ENCODE measurements at places on chromosomes 12 and 14.

GRCh38 chr12:123264642-123265041 lies 7.0 kb downstream of the CDK2AP1 start:
- no peak for DNase-seq

- DNase-seq = no peak
Measured at GRCh38 chr12:72535212-72535990, 263.2 kb downstream of the TRHDE start.

DNA sequence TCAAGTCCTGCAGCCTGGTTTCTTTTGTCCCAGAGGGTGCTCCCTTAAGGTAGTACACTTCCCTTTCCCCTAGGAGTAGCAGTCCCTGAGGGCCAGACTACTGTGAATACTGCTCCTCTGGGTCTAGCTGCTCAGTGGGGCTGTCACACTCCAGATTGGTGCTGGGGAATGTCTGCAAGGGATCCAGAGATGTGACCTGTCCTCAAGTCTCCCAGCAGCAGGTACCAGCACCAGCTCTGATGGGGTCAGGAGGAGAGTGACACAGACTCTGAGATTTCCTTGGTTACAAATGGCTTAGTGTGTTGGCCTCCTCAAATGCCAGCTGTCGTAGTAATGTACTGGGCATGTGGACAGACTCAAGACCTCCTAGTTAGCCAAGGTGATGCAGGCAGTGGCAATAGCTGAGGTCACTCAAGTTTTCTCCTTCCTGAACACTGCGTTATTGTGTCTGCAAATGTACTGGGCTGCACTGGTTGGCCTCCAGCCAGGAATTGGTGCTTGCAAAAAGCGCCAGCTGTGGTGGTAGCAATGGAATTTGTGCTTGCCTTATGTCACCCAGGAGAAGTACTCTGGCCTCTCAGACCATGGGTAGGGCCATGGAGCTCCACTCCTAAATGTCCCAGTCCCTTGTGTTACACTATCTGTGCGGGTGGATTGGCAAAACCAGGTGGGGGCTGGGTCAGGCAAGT lies 36.4 kb upstream of the AEBP2 start:
- DNase-seq = no peak

DNA sequence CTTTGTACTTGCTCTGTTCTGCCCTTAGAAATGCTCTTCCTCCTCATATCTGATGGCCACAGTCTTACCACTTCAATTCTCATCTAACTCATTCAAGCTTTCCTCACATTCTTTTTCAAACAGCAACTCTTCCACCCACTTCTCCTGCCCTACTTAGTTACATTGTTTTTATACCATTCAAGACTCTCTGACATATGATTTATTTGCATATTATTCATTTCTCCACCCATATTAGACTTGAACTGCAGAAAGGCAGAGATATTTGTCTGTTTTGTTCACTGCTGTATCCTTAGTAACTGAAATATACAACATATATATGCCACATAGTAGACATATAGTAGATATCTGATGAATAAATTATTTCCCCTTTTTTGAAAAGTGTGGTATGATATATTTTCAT lies 95.5 kb upstream of the DCN start:
- no peak for DNase-seq

DNA sequence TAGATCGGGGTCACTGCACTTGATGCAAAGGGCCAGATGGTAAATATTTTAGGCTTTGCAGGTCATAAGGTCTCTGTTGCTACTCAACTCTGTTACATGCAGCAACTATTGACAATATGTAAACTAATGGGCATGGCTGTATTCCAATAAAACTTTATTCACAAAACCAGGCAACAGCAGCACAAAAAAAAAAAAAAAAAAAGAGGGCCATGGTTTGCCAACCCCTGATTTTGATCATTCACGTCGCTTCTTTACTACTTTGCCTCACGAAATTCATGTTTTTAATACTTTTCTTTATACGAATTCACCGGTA lies 152.9 kb downstream of the RBM19 start:
- no peak for DNase-seq

DNA sequence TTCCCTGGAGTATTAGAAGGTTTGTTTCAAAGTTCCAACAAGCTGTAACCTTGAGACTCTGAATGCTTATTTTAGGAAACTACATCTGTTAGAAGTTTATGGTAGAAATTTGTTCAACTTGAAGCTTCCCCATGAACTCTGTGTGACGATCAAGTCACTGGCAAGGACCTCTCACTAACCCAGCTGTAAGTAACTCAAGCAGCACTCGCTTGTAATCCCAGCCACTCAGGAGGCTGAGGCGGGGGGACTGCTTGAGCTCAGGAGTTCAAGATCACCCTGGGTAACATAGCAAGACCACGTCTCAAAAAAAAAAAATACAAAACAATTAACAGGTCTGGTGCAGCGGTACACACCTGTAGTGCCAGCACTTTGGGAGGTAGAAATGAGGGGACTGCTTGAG lies 25.6 kb downstream of the TESC start:
- no peak for DNase-seq

DNA sequence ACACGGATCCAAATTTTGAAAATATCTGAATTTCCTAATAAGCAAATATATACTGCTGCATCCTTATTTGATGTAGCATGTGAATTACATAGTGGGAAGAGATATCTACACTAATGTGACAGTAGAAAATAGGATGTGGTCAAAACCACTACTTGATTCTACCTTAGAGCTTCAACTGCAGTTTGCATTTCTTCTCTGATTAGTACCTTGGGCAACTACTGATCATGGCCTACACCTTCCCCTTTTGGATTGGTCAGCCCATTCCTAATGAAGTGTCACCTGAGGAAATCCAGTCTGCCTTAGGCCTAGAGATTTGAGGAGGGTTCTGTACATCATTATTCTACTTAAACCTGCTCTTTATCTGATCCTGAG lies 10.7 kb downstream of the LLPH start:
- DNase-seq = no peak

- DNase-seq = no peak
Measured at GRCh38 chr12:37666069-37666781, 650.3 kb upstream of the ALG10B start.

DNA sequence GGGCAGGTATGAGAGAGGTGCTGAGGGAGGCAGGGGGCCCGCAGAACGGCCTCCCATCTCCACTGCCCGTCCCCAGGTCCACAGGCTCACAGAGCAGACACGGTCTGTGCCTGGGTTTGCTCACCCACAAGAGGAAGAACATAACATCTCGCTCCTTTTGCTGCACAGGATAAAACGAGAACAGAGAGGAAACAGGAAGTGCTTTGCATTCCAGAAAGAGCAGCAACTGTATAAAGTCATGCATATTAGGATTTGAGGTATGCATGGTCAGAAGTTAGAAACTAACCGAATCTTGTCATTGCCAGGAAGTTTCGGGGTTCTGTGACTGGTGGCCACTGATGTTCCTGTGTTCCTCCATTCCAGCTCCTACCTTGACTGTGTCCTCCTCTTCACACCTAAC lies 25.0 kb downstream of the NTF3 start:
- DNase-seq = no peak

GRCh38 chr12:8914716-8915526 lies 612 bp downstream of the PHC1 start:
- DNase-seq = no peak

- no peak for DNase-seq
Measured at GRCh38 chr12:59304077-59304721, 291.6 kb upstream of the SLC16A7 start.

GRCh38 chr12:130438711-130439110 lies 101.0 kb downstream of the PIWIL1 start:
- no peak for DNase-seq

DNA sequence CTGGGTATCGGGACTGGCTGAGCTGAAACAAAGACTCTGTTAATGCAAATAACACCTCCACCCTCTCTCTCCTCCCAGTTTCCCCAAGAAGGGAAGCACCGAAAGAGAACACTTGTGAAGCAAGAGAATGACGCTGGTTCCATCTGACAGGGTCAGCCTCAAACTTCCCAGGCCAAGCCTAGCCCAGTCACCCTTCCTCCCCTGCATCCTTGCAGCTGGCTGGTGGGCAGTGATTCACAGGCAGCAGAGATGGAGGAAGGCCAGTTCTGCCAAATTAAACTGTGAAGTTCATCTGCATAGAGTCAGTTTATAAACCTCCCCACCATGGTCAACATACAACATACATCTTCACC lies 2.8 kb downstream of the LRRC74A start:
- DNase-seq = no peak

- DNase-seq = no peak
Measured at GRCh38 chr12:85784096-85784720, 52.0 kb downstream of the RASSF9 start.

- DNase-seq = no peak
Measured at GRCh38 chr12:111022386-111022785, 102.0 kb upstream of the MYL2 start.

- no peak for DNase-seq
Measured at GRCh38 chr14:54591461-54591860, 24.5 kb downstream of the SAMD4A start.

- no peak for DNase-seq
Measured at GRCh38 chr14:23492618-23493272, 23.2 kb downstream of the NGDN start.

GRCh38 chr12:73547421-73547820 lies 990.2 kb upstream of the ATXN7L3B start:
- no peak for DNase-seq

DNA sequence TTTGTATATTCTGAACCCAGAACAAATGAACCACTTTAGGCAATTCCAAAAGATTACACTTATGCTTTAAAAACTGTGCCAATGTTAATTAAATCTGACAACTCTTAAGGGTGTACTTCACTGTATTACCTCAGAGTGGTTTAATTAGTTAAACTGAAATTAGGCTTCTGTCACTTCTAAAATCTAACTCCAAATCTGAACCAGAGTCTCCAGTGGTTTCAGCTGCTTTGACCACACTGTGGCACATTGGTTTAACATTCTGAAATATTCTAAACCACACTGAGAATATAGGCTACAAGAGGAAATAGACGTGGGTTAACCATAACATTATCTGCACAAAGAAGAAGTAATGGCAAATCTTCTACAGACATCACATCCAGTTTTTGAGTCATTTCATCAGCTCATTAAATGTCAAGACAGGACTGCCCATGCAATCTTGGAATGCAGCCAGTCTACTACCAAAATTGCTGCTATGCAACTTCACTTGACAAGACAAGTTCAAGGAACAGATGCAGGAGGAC lies 94.8 kb downstream of the LRP6 start:
- no peak for DNase-seq

GRCh38 chr14:105711044-105711620 lies 184.7 kb downstream of the TMEM121 start:
- DNase-seq = no peak

GRCh38 chr12:98595243-98595988 lies 1.9 kb downstream of the SLC25A3 start:
- DNase-seq = no peak

DNA sequence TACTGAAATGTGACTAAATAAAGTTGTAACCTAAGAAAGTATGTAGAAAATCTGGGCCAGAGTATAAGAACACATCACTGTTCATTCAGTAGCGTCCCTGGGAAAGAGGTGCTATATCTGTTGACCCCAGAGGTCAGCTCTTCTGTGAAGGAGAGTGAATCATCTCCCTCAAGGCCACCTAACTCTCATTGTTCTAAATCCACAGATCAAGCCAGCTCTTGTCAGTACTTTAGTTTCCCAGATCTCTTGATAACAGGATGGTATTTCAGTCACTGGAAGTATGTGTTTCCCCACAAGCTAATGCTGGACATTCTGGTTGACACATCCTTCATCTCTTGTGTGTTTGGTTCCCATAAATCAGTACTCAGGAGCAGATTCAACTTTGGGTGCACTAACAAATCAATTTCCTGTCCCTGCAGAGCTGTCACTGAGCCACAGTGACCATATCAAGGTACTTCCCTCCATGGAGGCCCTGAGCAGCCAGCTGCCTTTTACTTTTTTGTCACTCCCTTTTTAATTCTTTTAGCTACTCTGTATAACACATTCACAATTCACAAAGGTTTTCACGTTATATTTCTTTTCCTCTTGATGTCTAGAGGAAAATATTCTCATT lies 7.8 kb downstream of the KRT1 start:
- DNase-seq = no peak

- DNase-seq = no peak
Measured at GRCh38 chr14:49992448-49992847, 99.6 kb downstream of the ARF6 start.

DNA sequence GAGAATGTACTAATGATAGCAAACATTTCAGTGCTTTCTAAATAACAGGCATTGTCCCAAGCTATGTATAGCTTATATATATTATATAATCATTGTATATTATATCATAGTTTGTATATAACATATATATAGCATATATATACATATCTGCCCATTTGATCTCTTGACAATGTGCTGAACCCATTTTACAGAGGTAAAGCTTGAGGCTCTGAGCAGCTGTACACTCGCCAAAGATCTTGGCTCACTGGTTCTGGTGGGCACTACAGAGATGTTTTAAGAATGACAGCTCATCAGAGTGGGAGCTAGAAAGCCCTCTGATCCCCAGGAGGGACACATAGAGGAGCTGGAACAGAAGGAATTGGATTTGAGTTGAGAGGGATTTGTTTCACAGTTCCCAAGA lies 68.2 kb upstream of the ACTN1 start:
- DNase-seq = no peak

DNA sequence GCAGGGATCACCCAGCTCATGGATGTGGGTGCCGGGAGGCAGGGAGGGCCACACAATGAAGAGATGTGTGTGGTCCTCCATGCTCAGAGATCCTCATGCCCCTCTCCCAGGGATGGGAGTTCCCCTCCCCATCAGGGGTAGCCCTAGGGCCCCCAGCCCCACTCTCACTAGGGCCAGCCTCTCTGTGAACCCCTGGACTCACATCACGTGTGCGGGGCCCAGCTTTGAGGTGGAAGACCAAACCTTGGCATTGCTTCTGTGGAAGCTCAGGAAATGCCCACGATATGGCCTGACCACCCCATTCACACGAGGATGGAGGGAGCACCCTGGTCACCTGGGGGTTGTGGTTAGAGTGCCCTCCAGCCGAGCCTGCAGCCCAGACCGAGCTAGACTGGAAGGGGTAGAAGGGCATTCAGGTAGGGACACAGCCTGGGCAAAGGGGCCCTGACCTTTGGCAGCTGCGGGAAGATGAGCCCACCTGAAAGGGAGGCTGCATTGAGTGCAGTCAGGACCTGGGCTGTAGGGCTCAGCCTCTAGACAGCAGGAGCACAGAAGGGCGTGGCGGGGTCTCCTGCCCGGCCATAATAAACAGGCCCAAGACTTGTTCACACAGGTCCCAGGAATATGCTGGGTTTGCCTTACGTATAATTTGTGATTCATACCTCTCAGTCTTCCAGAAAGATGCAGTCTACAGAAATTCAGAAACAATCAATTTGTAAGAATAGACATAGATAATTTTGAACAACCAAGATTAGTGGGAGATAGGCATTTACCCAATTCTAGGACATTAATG lies 34.8 kb upstream of the RCOR1 start:
- no peak for DNase-seq

DNA sequence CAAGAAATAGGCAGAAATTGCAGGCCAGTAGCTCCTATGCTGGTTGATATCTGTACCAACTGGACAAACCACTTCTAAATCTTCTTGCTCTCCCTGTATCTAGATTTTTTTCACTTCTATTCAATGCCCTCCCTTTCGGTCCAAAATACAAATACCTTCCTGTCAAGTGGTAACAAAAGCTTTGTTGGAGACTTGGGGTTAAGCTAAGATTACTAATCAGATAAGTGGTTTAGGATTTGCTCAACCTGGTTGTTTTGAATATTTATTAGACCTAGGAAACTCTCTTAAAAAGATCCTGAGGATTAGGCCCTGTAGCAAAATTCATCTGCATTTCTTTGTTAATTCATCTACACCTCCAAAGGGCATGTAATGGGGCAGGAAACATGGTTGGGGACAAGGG lies 410.1 kb downstream of the NAV3 start:
- DNase-seq = no peak

GRCh38 chr12:85834378-85834777 lies 1.8 kb downstream of the RASSF9 start:
- no peak for DNase-seq

- DNase-seq = no peak
Measured at GRCh38 chr12:81718616-81719015, 40.5 kb downstream of the PPFIA2 start.
